Foreskin keratinocyte (primary cell): ENCODE measurements at places on chromosomes 7 and 10. TPM values are rescaled to one million over a fixed set of nuclear protein-coding genes. Genes with fewer than 3 reads are reported as not detected.
A peak's percentile ranks its signal among the peaks of the same experiment; 100 is the strongest.

- DNase-seq, result no peak
Measured at GRCh38 chr7:90625051-90625450, 28.9 kb downstream of the CDK14 start.

- no peak for DNase-seq
Measured at GRCh38 chr7:51198654-51199053, 118.0 kb downstream of the COBL start.

DNA sequence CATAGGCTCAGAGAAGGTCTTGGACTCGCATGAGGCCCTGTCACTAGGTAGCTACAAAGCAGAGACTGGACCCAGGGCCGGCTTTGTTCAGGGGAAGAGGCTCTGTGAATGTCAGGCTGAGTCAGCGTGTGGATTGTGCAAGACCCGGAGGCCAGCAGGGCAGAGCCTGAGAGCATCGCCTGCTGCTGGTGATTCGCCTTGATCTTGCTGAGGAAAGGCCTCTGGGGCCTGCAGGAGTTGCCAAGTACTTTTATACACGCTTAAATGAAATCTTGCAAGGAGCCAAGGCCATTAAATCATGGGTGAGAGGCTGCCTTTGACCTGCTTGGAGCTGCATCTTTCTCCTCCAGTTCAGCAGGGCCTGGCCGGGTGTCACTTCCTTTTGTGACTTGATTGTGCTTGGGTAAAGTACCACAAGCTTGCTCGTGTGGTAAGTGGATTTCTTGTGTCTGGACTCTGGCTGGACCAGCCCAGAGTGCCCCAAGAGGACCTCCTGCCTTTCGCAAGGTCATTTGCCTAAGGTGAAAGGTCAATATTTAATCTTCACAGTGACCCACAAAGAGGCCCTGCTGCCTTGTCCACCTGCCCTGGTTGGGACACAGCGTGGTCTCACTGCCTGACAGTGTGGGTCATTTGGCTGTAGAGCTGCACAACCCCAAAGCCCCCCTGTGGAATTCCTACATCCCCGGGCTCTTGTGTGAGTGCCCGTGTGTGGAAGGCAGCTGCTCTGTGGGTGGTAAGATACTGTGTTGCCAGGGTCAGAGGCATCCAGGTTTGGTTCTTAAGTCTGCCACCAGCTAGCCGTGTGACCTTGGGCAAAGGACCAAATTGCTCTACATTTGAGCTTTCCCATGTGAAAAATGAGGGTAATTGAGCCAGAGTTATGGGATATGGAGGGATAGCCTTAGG, 38.6 kb upstream of the SH2D4B start:
- DNase-seq, result peak; percentile 76

Gene MYL10
- not detected in 2 replicates for total RNA-seq

DNA sequence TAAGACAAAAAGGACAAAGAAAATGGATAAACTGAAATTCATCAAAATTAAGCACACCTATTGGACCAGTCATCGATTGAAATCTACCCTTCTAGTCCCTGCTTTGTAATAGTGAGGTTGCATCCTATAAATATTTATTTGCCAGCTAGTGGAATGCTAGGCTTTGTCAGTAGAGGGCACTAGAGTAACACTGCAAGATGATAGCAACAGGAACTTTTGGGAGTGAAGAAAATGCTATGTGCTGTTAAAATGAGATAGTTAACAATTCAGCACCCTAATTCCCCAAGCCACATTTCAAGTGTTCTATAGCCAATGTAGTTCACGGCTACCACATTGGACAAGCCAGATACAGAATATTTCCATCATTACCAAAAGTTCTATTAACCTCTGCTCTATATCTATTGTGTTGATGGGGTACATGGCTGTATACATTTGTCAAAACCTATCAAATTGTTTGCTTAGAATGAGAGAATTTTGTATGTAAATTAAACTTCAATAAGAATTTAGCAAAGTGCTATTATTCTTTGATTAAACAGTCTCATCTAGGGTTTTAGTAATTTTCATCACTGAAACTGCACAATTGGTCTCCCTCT, 69.8 kb downstream of the LSMEM1 start:
- no peak for DNase-seq

DNA sequence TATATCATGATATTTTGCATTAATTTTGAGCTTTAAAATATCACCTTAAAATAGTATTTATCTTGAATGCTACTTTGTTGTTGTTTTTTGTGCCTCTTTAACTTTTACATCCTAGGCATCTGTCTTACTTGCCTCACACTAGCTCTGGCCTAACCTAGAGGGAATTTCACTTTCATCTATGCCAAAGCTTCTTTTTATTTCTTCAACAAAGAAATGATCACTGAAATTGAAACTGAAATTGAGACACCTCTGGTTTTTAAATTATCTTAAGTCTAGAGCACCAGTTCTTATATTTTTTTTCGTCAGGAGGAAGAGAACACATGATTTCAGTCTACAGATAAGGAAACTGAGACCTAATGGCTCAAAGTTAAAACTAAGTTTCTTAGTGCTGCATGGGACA, 3.5 kb upstream of the SCIN start:
- no peak for DNase-seq

Gene DNAJC1
- 19.2 and 20.1 TPM in 2 replicates for total RNA-seq

Gene GNAT3
- total RNA-seq, result not detected in 2 replicates

DNA sequence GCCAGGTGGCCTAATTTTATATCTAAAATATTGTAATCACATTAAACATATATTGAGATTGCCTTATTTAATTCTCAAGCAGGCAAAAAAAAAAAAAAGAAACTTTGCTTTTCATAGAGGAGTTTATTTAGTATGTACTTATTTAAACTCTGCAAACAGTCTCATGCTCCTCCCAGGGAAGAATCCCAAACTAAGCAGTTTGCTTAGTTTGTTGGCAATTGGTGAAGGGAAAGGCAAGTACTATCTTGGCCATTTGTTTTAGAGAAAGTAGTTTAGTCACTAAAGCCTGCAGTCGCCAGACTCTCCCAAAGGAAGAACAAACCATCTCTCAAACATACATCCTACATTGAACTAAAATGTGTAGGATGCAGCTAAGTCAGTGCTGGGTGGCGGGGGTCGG, 226.8 kb downstream of the CDC14C start:
- DNase-seq, result no peak

GRCh38 chr10:78557433-78557925, 511.3 kb upstream of the ZMIZ1 start:
- no peak for DNase-seq

Gene CCDC146
- total RNA-seq, result 1.2 and 1.7 TPM in 2 replicates

DNA sequence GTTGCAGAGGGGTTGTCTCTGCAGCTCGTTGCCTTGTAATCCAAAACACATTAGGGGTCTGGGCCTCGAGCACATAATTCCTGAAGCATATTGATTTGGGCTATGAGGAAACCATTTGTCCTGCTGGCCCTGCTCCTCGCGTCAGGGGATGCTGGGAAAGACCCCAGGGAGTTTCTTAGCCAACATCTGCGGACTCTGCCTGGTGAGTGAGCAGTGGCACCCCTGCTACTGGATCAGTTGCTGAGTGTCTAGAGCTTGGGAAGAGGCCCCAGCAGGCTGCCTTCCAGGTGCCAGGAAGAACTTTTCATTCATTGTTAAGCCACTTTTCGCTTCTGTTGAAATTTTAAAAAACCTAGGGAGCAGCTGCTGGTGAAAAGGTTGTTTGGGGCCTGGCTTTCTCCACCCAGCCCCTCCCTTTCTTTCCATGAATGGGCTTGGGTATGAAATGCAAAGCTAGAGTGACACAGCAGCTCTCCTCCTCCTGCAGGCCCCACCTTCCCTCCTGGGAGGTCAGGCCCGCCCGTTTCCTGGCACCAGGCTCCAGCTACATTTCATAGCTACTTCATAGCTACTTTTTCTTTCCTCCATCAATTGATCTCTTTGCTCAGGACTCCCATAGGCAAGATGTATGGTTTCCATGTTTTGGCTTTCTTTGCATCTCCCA, 26.8 kb downstream of the TACR2 start:
- DNase-seq, result no peak

GRCh38 chr10:56881218-56881617, 520.2 kb upstream of the ZWINT start:
- no peak for DNase-seq

- peak; percentile 13 for DNase-seq
Measured at GRCh38 chr7:117750612-117751563, 122.4 kb downstream of the CTTNBP2 start.

- no peak for DNase-seq
Measured at GRCh38 chr10:128451879-128452278, 325.7 kb upstream of the MKI67 start.

Gene ANXA7
- total RNA-seq, result 118 and 130 TPM in 2 replicates

GRCh38 chr7:150481922-150482321, 31.5 kb downstream of the GIMAP8 start:
- no peak for DNase-seq

- no peak for DNase-seq
Measured at GRCh38 chr10:47214520-47214919, 85.5 kb upstream of the GDF10 start.

Gene TMEM184A
- total RNA-seq, result 1.1 and 1.4 TPM in 2 replicates

GRCh38 chr7:16395121-16395520, 26.2 kb downstream of the CRPPA start:
- peak; percentile 32 for DNase-seq

Gene COPS6
- 110 and 122 TPM in 2 replicates for total RNA-seq

DNA sequence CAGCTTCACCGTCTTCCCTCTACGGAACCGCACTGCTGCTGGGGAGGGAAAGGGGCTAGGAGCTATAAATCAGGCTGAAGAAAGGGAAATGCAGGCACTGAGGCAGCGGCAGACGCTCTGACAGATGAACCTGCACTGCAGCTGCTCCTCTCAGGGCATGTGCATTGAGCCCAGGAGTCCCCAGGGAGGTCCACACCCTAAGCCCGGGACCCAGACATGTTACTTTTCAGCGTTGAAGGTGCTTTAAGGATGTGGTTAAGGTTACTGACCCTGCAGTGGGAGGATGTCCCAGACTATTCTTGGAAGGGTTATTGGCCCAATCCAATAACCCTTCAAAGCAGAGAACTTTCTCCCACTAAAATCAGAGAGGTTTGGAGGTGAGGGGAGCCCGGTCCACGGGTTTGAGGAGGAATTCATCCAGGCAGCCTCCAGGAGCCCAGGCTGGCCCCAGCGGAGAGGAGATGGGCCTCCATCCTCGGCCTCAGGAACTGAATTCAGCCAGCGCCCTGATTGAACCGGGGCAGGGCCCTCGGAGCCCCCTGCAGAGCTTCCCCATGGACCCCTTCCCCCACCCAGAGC, 75.4 kb downstream of the ADARB2 start:
- no peak for DNase-seq

DNA sequence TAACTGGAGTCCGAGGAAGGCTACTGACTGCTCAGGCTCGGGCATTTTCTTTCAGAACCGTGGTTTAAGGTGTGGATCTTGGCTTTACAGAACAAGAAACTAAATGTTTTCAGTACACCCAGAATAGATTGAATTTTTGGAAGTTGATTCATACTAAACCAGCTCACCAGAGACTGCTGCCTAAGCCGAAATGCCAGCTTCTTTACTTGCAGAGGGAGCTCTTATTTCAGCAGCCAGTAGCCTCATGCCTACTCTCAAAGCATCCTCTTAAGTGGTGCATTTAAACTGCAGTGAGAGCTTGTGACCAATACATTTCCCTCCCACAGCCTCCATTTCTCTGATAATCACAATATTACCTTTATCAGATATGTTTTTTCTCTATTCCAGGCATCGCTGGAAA, 615.1 kb downstream of the SUGCT start:
- DNase-seq, result peak; percentile 30

DNA sequence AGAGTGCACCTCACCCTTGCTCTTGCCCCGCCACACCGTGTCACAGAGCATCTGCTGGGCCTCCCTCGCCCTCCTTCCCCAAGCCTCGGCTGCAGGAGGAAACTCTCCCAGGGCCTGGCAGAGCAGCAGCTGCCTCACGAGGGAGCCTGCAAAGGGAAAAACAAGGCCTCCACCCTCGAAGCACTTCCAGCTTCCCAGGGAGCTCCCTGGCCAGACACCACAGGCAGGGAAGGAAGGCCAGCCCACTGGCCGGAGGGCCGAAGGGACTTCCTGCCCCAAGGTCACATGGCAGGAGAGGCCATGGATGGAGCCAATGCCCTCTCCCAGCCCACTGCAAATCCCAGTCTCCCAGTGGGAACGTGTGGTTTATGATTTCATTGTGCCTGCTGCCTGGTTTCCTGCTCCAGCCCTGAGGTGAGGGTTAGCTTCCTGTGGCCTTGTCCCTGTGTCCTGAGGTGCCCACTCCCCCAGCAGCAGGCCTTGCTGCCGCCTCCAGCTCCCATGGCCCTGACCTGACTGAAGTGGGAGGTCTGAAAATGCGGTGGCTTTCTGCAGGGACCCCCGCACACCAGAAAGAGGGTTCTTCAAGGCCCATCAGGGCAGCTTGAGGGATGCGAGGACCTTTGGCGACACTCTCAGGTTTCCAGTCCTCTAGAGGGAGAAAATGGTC, 100.5 kb upstream of the PPIF start:
- no peak for DNase-seq

DNA sequence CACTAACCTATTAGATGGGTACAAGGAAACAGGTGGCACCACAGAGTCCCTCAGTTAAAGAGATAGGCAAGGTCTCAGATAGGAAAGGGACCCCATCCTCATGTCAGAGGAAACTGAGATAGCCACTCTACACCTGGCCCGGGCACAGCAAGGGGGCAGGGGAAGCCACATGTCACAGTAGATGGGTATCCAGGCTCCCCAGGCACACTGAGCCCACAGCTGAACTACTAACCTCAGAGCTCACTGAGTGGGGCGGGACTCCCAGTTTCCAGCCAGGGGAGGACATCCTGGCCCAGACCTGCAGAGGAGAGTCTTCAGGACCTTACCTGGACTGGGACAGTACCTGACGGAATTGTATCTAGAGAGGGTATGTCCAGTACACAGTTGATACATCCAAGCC, 3.7 kb upstream of the CDHR1 start:
- DNase-seq, result no peak

GRCh38 chr10:23439452-23439960, 631 bp downstream of the OTUD1 start:
- DNase-seq, result no peak

Gene SPRN
- not detected in 2 replicates for total RNA-seq

DNA sequence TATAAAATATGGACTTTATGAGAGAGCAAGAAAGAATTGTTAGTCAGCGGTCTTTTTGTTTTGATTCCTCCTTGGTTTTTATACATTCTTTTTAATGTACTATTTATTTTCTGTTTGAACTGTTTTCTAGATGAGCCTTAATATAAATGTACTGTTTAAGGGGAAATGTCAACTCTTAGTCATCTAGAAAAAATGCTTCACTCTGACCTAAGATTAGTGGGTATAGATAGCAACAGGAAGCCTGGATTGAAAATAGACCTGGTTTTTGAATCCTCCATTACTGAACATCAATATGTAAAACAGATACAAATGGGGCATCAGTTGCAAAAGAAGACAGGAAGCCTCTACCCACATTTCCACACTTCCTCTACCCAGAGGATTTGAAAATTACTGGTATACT, 87.8 kb downstream of the CHRM2 start:
- no peak for DNase-seq

DNA sequence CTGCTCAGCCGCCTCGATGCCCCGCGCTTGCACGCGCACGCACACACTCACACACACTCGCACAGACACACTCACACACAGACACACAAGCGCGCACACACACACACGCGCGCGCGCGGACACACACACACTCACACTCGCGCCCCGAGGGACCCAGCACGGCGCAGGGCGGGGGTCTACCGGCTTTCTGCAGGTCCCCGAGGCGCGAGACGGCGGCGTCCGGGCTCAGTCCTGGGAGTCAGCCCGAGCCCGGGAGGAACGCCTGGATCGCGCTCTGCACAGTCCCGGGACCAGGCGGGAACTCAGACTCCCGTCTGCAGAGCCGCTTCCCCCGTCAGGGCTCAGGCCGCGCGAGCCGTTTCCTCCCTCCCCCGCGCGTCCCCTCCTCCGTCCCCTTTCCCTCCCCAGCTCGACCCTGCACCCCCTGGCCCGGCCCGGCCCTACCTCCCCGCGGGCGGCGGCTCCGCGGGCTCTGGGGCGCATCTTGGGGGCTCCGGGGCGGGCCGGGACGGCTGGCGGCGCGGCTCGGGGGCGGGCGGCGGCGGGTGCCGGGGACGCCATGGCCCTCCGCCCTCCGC, 464 bp downstream of the DENND2A start:
- no peak for DNase-seq
